ENCODE measurements at places on chromosomes 7 and 10.

DNA sequence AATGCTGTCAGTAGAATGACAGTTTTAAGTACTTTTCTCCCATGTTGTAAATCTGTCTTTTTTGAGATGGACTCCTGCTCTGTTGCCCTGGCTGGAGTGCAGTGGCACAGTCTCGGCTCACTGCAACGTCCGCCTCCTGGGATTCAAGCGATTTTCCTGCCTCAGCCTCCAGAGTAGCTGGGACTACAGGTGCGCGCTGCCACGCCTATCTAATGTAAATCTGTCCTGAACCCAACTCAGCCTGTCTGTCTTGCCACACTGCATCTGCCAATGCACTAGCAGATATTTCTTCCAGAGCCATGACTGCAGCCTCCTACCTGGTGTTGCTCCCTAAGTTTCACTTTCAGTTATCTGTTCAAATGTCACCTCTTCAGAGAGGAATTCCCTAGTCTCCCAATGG lies 264.1 kb downstream of the PHF14 start:
- DNase-seq = no peak

DNA sequence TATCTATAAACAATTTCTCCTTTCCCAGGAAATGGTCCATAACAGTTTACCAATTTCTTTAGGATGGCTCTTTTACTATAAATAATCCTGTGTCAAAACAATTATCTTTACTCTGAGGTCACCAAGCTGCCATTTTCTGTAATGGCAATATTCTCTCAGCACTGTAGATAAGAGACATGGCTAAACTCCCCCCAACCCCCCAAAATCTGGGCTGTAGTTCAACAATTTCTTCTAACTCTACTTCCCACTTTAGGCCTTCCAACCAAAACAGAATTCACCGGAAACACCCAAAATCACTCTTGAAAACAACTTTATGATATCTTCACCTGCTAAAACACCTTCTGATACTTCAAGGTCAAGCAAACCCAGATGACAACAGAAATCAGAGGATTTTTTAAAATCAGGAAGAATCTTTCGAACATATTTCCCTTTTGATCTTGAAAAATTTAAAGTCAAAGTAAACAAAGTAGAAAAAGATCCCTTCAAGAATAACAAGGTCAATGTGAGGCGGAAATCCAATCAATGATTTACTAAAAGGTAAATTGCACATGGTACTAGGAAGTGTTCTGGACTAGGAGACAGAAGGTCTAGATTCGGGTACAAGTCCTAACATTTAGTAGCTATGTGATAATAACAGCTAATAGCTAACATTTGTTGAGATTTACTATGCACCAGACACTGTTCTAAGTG lies 176.8 kb downstream of the CPEB3 start:
- no peak for DNase-seq

- DNase-seq = no peak
Observed at GRCh38 chr7:20793248-20793647, 6.6 kb upstream of the SP8 start.

- DNase-seq = no peak
Observed at GRCh38 chr10:92789786-92790185, 58.5 kb upstream of the EXOC6 start.

DNA sequence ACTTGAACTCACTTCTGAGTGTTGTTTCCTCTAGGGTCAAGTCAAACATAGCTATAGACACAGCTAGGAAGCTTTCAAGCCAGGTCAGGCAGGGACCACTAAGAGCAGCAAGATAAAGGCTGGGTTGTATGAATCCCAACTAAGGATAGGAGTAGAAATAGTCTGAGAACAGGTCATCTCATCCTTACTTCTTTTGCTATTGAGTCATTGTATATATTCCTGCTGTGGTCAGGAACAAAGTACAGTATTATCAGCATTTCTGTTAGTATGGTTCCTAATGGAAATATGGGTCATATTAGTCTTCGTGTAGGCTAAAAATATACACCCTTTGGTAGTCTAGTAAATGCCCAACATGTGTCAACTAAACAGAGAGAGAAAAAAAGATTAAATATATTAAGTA lies 145.3 kb downstream of the BTAF1 start:
- no peak for DNase-seq

GRCh38 chr7:32519763-32520162 lies 24.5 kb downstream of the AVL9 start:
- DNase-seq = no peak

All from stimulated activated CD4-positive, alpha-beta T cell treated with anti-CD3 and anti-CD28 coated beads, Interleukin-2, amount 100 ng/mL, for 48 hours (primary cell).